Activated T-helper 9 cell treated with anti-CD3 and anti-CD28 coated beads, Interleukin-2, amount 50 U/mL, for 16 hours (primary cell): ENCODE measurements at places on chromosomes 16 and 17.

GRCh38 chr16:55171241-55171640, 152.8 kb upstream of the IRX6 start:
- DNase-seq = no peak

DNA sequence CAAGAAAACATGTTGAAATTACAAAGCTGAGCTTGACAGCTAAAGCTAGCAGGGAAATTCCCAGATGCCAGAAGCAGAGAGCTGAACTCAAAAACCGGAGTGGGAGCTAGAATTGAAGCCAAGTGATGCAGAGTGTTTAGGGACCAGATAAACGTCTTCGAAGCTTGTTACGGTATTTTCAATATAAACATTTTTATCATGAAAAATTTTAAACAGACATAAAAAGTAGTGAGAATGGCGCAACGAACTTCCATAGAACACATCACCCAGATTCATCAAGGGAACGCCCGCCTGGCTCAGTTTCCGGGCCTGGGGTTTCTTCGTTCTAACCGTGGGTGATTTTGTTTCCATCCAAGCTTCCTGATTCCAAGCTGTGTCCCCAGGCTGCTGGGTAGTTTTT, 18.1 kb downstream of the SPNS2 start:
- DNase-seq = no peak

- DNase-seq = no peak
Observed at GRCh38 chr16:84652566-84652965, 4.3 kb downstream of the KLHL36 start.

GRCh38 chr16:48194828-48195556, 39.2 kb upstream of the ABCC12 start:
- DNase-seq = no peak

DNA sequence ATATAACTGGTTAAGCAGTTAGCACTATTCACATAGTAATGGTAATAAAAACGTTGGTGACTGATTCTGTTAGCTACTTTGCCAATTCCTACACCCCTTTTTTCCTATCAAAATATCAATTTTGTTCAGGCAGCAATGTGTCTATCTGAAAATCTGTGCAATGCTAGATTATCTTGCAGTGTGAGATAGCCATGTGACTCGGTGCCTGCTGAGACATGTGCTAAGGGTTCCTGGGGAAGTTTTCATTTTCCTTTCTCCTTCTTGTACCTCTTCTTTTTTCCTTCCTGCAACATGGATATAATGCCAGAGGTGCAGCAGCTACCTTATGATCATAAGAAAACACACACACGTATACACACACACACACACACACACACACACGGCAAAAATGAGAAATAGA, 100.5 kb upstream of the SHISA6 start:
- no peak for DNase-seq
